A549 treated with Mapracorat at 1 μM for 4 hours (cell line): ENCODE measurements at places on chromosomes 6 and 20. TPM values are rescaled to one million over a fixed set of nuclear protein-coding genes. Genes with fewer than 3 reads are reported as not detected.

Gene HDGFL1
- not detected in 5 replicates for total RNA-seq

Gene GABRR1
- not detected in 5 replicates for total RNA-seq

Gene EPPIN
- not detected in 5 replicates for total RNA-seq

Gene SLC35D3
- total RNA-seq: 0.05 to 0.14 TPM (median 0.12 TPM) in 3 of 5 replicates, not detected in the others

Gene MEI4
- total RNA-seq: not detected in 5 replicates

Gene DUSP22
- 10.4 to 15.6 TPM (median 14.5 TPM) in 5 replicates for total RNA-seq

Gene PROKR2
- not detected in 5 replicates for total RNA-seq

Gene SIRPD
- not detected in 5 replicates for total RNA-seq

Gene COL21A1
- total RNA-seq: 0.50 to 1.0 TPM (median 0.60 TPM) in 5 replicates

Gene SIRPB1
- 0.29 to 0.52 TPM (median 0.51 TPM) in 5 replicates for total RNA-seq

Gene PPP1R3G
- total RNA-seq: 1.5 to 2.4 TPM (median 2.0 TPM) in 5 replicates

Gene ADGRF1
- total RNA-seq: 0.04 TPM in 1 of 5 replicates, not detected in the others

Gene TINAG
- 0.25 to 0.30 TPM in 2 of 5 replicates, not detected in the others for total RNA-seq

Gene SSTR4
- 0.18 to 0.48 TPM (median 0.28 TPM) in 5 replicates for total RNA-seq

Gene AARS2
- total RNA-seq: 5.0 to 7.6 TPM (median 6.4 TPM) in 5 replicates

Gene ZNF391
- total RNA-seq: 0.13 to 0.35 TPM (median 0.24 TPM) in 5 replicates

Gene ADGRF5
- not detected in 5 replicates for total RNA-seq

Gene HLA-DQB2
- total RNA-seq: not detected in 5 replicates

Gene COL11A2
- 0.69 to 1.1 TPM (median 0.83 TPM) in 5 replicates for total RNA-seq

Gene TSPO2
- not detected in 5 replicates for total RNA-seq

Gene FAM8A1
- 3.6 to 5.0 TPM (median 4.2 TPM) in 5 replicates for total RNA-seq

Gene PI3
- 2.2 to 4.2 TPM (median 3.7 TPM) in 5 replicates for total RNA-seq

Gene CDH22
- total RNA-seq: 0.04 to 0.05 TPM in 2 of 5 replicates, not detected in the others

Gene SUMO4
- not detected in 5 replicates for total RNA-seq

Gene FLRT3
- 1.6 to 2.2 TPM (median 1.8 TPM) in 5 replicates for total RNA-seq

Gene CRYBG1
- 0.60 to 0.80 TPM (median 0.67 TPM) in 5 replicates for total RNA-seq

Gene PMEPA1
- 154 to 362 TPM (median 345 TPM) in 5 replicates for total RNA-seq

Gene ARG1
- total RNA-seq: not detected in 5 replicates

Gene LTA
- 0.10 to 0.16 TPM (median 0.12 TPM) in 3 of 5 replicates, not detected in the others for total RNA-seq

Gene HTR1E
- not detected in 5 replicates for total RNA-seq

Gene TGM2
- total RNA-seq: 343 to 504 TPM (median 454 TPM) in 5 replicates

Gene TNF
- 0.07 to 0.15 TPM (median 0.14 TPM) in 3 of 5 replicates, not detected in the others for total RNA-seq

Gene HLA-DMB
- total RNA-seq: 1.3 to 2.2 TPM (median 1.9 TPM) in 5 replicates

Gene SMOC2
- not detected in 5 replicates for total RNA-seq

Gene IPCEF1
- total RNA-seq: 0.02 to 0.08 TPM (median 0.04 TPM) in 4 of 5 replicates, not detected in the other

Gene POM121L2
- not detected in 5 replicates for total RNA-seq

Gene RIPOR3
- 0.06 TPM in 1 of 5 replicates, not detected in the others for total RNA-seq

Gene REM1
- total RNA-seq: 0.64 to 0.88 TPM (median 0.70 TPM) in 5 replicates

Gene EYS
- 0.02 to 0.18 TPM (median 0.15 TPM) in 3 of 5 replicates, not detected in the others for total RNA-seq

Gene MLIP
- total RNA-seq: not detected in 5 replicates

Gene CGA
- total RNA-seq: 0.19 to 0.43 TPM (median 0.29 TPM) in 5 replicates

Gene AHI1
- 6.4 to 11.2 TPM (median 8.8 TPM) in 5 replicates for total RNA-seq

Gene RSPH9
- 0.20 to 0.34 TPM (median 0.24 TPM) in 5 replicates for total RNA-seq

Gene MCCD1
- not detected in 5 replicates for total RNA-seq

Gene ATP6V1G2
- 0.35 to 0.98 TPM (median 0.50 TPM) in 5 replicates for total RNA-seq

Gene HLA-DQA2
- total RNA-seq: not detected in 5 replicates

Gene TMEM74B
- total RNA-seq: 3.0 to 5.0 TPM (median 4.7 TPM) in 5 replicates

Gene ID4
- 0.71 to 1.3 TPM (median 0.85 TPM) in 5 replicates for total RNA-seq

Gene GMPR
- total RNA-seq: 3.8 to 6.8 TPM (median 6.0 TPM) in 5 replicates

Gene B3GAT2
- total RNA-seq: 0.02 to 0.06 TPM (median 0.06 TPM) in 3 of 5 replicates, not detected in the others

Gene RSPO3
- 69.9 to 90.5 TPM (median 77.3 TPM) in 5 replicates for total RNA-seq

Gene LAMA5
- total RNA-seq: 260 to 513 TPM (median 431 TPM) in 5 replicates

Gene ZNF311
- total RNA-seq: 0.10 to 0.29 TPM (median 0.18 TPM) in 5 replicates

Gene SLC22A16
- not detected in 5 replicates for total RNA-seq

Gene ACSS1
- 11.5 to 17.1 TPM (median 15.7 TPM) in 5 replicates for total RNA-seq

Gene EEF1A2
- 132 to 182 TPM (median 150 TPM) in 5 replicates for total RNA-seq

Gene PRICKLE4
- 0.47 to 0.91 TPM (median 0.66 TPM) in 5 replicates for total RNA-seq

Gene STX11
- total RNA-seq: 2.2 to 2.9 TPM (median 2.5 TPM) in 5 replicates

Gene TFAP2C
- 13.1 to 15.0 TPM (median 13.5 TPM) in 5 replicates for total RNA-seq
